GM13977 (cell line): ENCODE measurements at places on chromosomes 12 and 14.

DNA sequence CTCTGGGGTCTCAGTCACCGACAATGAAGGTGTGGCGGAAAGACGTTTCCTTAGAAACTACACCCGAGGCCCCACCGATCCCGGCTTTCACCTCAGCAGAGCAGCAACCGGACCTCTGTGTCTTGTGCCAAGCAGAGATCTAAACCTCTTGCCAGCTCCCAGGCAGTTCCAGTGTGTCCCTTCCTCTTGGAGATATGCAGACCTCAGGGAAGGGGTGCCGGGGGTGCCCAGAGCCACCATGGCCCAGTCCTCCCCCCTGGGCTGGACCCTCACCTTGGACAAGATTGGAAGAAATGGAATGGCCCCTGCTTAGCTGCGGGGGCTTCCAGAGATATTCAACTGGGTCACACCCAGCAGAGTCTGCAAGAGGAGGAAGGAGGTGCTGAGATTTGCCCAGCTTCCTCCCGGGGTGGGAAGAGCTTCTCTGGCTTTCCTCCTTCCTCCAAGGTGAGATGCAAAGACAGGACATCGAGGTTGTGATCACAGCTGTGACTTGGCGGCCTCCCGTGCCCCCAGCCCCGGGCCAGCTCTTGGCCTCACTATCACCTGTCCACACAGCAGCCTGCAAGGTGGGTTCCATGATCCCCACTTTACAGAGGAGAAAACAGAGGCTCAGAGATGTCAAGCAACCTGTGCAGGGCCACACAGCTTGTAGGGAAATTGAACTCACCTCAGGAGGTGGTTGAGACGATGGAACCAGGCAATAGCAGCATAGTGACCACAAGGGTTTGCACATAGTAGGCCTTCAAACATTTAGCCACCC, 281.7 kb upstream of the RTL1 start:
- DNase-seq, result no peak

- DNase-seq, result peak; percentile 95
These were observed 4.9 kb downstream of the ZNF385A start for GRCh38 chr12:54379398-54380201.

DNA sequence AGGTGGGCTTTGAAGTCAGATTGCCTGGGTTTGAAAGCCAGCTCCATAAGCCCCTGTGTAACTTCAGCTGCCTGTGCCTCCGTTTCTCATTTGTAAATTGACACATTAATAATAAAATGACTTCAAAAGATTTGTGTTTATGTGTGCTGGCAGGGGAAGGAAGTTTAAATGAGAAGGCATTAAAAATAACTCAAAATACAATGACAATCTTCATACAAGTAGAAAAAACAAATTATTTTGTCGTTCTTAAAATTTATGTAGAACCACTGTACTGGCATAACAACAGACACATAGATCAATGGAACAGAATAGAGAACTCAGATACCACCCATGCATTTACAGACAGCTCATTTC, 83.0 kb downstream of the PPM1A start:
- DNase-seq, result no peak

DNA sequence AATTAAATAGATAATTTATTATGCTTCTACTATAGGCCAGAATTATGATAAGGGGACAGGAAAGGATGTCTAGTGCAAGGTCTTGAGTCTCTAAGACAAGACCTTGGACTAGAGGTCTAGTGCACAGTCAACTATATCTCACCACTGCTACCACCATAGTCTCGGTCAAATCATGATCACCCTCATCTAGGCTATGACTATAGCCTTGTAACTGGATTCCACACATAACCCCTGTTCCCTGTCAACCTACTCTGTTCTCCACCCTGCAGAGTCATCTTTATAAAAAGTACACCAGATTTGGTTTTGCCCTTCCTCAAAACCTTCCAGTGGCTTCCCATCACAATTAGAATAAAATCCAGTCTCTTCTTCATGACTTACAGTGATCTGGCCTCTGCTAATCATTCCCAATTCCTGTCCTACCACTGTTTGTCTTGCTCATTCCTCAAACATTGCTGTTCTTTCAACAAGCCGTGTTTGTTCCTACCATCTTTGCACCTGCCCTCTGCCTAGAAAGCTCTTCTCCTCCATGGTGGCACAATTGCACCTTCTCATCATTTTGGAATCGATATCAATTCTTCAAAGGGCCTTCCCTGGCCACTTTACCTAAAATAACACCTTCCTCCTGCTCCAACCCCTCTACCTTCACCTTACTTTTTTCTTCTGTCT, 169.4 kb downstream of the FOXN3 start:
- no peak for DNase-seq

DNA sequence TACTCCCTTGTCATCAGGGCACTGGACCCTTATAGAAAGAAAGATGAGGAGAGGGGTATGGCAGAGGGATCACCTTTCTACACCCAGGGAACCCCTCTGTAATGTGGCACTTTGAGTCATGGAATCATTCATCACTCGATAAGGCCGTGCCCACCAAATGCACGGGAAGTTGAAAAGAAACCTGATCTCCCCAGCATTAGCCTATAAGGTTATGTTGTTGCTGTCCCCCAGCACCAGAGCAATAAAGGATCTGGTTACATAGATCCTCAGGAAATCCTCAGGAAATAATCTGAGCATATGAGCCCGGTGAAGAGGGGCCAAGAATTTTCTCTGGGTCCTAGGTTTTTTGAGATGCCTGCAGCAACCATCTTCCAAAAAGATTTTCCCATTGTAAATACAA, 148.8 kb upstream of the CRY1 start:
- DNase-seq, result no peak

DNA sequence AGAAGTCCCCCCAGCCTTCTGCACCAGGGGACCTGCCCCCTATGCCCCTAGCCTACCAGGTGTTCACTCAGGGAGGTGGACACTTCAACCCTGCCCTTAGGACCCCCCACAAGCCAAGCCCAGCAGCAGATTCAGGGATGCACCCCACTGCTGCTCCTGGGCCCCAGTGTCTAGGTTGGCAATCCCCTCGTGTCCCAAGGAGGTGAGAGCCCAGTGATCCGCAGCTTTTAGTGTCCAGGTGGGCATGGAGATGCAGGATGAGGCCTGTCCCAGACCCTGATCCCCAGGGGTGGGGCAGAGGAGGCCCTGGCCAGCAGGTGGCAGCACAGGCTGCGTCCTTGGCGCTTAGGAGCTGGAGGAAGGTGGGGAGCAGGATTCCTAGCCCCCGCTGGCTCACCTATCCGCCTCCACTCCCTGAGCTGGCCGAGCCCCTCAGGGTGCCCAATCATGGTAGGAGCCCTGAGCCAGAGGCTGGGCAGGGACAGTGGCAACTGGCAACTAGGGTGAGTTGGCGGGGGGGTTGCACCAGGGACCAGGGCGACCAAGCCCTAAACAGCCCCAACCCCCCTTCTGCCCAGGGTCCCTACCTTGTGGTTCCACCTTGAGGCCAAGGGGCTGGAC, 4.1 kb downstream of the CKB start:
- peak; percentile 89 for DNase-seq

DNA sequence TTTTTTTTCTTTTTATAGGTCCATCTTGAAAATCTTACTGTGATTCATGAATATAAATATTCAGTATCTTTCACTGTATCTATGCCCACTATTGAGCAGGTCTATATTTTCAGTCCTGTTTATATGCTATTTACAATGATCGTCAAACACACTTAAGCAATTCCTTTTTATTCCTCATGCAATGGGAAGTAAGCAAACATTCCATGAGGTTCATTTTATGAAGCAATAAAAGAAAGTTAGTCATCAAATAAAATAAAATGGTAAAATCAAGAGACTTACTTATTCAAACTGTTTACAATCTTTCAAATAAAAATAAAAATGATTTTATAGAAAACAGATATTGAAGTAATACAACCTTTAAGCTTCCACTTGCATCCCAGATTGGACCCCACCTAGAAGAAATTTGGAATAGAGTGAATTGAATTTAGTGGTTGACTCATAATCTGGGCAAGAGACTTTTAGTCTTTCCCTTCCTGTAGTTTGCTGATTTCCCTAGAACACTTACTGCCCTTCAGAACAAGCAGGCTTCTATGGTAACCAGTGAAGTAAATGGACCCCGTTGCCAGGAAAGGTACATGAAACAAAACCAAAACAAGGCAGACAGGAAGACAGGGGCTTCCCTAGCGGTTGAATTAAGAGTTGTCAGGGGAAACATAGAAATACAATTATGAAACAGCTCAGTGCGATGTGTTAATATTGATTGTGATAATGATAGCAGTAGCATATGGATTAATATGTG, 241.0 kb upstream of the ATP2B1 start:
- DNase-seq, result peak; percentile 67

GRCh38 chr14:98249057-98249456, 1022.9 kb downstream of the BCL11B start:
- no peak for DNase-seq

DNA sequence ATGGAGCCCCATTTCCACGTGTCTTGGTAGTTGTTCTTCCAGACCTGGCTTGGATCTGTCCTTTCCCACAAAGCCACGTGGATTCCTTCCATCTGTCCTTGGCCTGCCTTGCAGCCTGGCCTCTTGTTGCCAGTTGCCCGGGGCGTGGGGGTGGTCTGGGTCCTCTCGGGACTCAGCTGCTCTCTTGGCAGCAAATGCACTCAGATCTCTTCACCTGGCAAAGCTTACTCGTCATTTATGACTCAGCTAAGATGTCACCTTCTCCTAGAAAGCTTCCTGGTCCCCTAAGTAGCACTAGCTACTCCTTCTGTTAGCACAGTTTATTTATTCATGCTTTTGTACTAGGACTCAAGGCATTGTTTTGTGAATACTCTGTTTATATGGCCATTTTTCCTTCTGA, 13.6 kb downstream of the PLEKHG3 start:
- no peak for DNase-seq

- DNase-seq, result no peak
These were observed 134.6 kb downstream of the ESR2 start for GRCh38 chr14:64159588-64159987.

GRCh38 chr12:56565510-56566101, 44.0 kb downstream of the RBMS2 start:
- peak; percentile 46 for DNase-seq

GRCh38 chr12:66708704-66709456, 30.0 kb upstream of the GRIP1 start:
- DNase-seq, result no peak

DNA sequence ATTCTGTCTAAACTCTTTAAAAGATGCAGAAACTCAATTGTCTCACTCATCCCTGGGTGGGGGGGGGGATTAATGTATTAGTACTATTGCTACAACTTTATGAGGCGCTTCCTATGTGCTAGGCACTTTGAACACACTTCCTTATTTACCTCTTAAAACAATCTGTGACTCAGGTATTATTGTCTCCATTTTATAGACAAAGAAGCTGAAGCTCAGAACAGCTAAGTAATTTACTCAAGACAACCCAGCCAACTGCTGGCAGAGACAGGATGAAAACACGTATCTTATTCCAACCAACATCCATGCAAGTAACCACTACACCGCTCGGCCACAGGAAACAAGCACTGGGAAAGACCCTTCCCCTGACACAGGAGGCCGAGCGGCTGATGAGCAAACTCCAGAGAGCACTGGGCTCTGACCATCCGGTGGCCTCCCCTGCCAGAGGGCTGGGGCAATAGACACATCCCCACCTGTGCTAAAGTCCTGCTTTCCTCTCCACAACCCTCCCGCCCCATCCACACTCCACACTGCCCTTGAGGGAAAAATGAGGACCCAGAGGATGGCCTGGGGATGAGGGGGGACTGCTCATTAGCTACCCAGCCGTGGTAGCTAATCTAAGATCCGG, 244.2 kb downstream of the DPF3 start:
- no peak for DNase-seq

- DNase-seq, result no peak
These were observed 185.1 kb downstream of the ATXN7L3B start for GRCh38 chr12:74722709-74723108.

- no peak for DNase-seq
These were observed 8.5 kb upstream of the VASH1 start for GRCh38 chr14:76752744-76753143.

DNA sequence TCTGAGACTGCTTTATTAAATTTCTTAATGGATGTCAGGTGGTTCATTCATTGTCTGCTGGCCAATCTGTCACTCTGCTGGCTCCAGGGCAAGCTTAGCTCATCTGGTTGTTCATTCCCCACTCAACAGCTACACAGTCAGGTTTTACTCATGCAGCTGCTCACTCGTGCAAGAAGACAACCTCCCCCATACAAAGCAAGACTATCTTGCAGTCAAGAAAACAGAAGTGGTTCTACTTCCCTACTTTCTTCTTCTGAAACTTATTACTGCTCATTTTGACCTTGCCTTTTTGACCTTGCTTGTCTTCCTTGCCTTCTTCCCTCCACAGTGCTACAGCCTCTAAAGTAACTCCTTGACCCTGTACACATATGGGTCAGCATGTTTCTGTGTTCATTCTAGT, 277.9 kb downstream of the SSPN start:
- peak; percentile 75 for DNase-seq

DNA sequence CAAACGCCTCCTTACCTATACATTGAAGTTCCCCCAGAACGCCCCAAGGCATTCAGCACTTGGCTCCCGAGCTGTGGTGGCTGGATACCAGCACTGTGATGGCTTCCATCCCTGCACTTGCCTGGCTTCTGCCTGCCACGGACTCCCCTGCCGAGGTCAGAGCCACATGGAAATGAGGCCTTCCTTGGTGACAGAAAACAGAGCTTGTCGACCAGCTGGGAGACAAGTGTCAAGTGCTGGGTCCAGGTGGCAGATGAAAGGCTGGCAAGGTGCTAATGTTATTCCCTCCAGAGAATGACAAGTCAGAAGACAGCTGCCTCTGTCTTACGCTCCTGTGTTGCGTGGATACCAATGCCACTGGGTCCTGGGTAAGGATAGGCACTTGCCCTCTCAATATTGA, 26.2 kb upstream of the GNG2 start:
- DNase-seq, result no peak

DNA sequence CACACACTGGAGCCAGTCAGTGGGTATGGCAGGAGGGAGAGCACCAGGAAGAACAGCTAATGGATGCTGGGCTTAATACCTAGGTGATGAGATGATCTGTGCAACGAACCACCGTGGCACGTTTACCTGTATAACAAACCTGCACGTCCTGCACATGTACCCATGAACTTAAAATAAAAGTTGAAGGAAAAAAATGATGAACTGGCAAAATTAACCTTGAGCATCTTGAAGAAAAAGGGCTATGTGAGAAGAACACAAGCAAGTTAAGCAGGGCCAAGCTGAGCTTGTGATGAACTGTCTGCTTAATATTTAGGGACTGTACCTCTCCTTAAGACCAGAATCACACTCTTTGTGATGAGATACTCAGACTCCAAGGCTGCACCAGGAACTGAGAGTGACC, 70.0 kb downstream of the TTC6 start:
- no peak for DNase-seq

DNA sequence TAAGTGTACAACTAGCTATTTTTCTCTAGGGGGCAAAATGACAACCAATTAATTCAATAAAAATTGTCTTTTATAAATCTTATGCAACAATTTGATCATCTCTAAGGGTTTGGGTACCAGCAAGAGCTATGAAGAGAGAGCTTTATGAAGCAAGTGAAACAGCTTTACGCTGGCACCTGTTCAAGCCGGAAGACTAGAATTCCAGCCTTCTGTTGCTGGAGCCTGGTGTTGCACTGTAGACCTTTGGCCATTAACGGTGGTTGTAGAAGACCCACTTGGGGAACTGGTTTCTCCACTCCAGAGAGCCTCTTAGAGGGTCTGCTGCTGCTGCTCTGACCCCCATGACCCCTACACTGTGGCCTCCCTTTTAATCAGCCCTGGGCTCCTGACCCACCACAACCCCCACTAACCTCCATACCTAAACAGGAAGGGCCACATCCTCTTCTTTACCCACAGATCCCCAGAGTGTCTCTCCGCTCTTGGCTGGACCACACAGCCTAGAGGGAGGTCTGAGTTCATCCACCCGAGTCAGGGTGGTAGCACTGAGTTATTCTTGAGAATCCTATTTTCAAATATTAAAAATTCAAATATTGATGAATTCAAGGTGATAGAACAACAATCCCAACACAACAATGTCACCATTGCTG, 54.6 kb upstream of the STON2 start:
- no peak for DNase-seq
